Osteocyte (in vitro differentiated cells): ENCODE measurements at places on chromosomes 1 and 21. TPM values are rescaled to one million over a fixed set of nuclear protein-coding genes. Genes with fewer than 3 reads are reported as not detected.

Gene ADGRL4
- total RNA-seq = 8.2 and 9.5 TPM in 2 replicates

Gene NUCKS1
- total RNA-seq = 189 and 215 TPM in 2 replicates

Gene SPATA21
- not detected in 2 replicates for total RNA-seq

Gene GRIK3
- not detected in 2 replicates for total RNA-seq

Gene C1orf56
- total RNA-seq = 4.7 and 5.2 TPM in 2 replicates

Gene IFT25
- 29.2 and 29.9 TPM in 2 replicates for total RNA-seq

Gene SYT2
- total RNA-seq = not detected in 2 replicates

Gene MAP1LC3C
- 0.81 TPM in 1 of 2 replicates, not detected in the other for total RNA-seq

- H3K4me1 ChIP-seq = peaks cover 27% of the 10 kb centered on the region
- H3K36me3 ChIP-seq = peaks cover 13% of the 10 kb centered on the region
- H3K27me3 ChIP-seq = no peaks in the 10 kb centered on the region
- H3K4me3 ChIP-seq = no peak overlapping the region
Observed at GRCh38 chr1:201625226-201625761, 86.4 kb downstream of the NAV1 start.

- peaks cover 6% of the 10 kb centered on the region for H3K36me3 ChIP-seq
- H3K4me1 ChIP-seq = peaks cover 31% of the 10 kb centered on the region
- H3K27me3 ChIP-seq = no peaks in the 10 kb centered on the region
Observed at GRCh38 chr1:211381481-211382181, 55.0 kb downstream of the TRAF5 start.

GRCh38 chr1:233356705-233356987 is 29.1 kb downstream of the MAP3K21 start:
- no peaks in the 10 kb centered on the region for H3K4me1 ChIP-seq
- no peaks in the 10 kb centered on the region for H3K36me3 ChIP-seq
- H3K4me3 ChIP-seq = no peak overlapping the region
- H3K27ac ChIP-seq = no peak overlapping the region
- H3K27me3 ChIP-seq = peaks cover 33% of the 10 kb centered on the region

DNA sequence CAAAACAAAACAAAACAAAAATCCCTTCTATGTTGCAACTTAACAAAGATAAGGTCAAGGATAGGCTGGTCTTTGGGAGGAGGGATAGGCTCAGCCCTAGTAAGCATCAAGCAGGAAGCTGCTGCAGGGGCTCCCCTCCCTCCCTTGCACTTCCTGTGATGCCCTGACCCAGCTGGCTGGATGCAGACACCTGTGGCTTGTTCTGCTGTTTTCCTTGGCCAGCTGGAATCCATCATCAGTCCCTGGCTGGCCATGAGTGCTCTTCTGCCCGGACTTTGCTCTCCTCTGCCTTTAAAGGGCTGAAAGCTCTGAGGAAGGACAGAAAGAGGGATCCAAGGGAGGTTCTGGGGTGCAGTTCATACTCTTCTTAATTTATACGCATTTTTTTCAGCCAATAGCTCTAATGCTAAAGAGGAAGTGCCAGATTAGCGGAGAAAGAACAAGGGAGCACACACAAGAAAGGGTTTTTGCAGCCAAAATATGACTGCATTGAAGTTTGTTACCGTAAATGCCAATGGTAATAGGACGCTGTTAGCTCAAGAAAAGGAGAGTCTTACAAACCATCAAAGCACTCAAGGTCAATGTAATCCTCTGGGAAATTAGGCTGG is 19.9 kb upstream of the UBE2U start:
- no peak for DNase-seq
- H3K4me3 ChIP-seq = no peak overlapping the region
- peaks cover 7% of the 10 kb centered on the region for H3K36me3 ChIP-seq
- H3K27ac ChIP-seq = no peak overlapping the region

GRCh38 chr1:168005529-168005928 is 68.7 kb upstream of the MPC2 start:
- H3K27me3 ChIP-seq = no peaks in the 10 kb centered on the region
- no peak for DNase-seq
- no peak overlapping the region for H3K27ac ChIP-seq
- peaks cover under 1% of the 10 kb centered on the region for H3K4me1 ChIP-seq

GRCh38 chr1:200415789-200416593 is 6.2 kb upstream of the ZNF281 start:
- no peaks in the 10 kb centered on the region for H3K27me3 ChIP-seq
- peak overlapping the region; percentile 85 for H3K27ac ChIP-seq
- no peaks in the 10 kb centered on the region for H3K36me3 ChIP-seq
- peaks cover 17% of the 10 kb centered on the region for H3K4me1 ChIP-seq
